ENCODE measurements at places on chromosomes 7 and 10.

DNA sequence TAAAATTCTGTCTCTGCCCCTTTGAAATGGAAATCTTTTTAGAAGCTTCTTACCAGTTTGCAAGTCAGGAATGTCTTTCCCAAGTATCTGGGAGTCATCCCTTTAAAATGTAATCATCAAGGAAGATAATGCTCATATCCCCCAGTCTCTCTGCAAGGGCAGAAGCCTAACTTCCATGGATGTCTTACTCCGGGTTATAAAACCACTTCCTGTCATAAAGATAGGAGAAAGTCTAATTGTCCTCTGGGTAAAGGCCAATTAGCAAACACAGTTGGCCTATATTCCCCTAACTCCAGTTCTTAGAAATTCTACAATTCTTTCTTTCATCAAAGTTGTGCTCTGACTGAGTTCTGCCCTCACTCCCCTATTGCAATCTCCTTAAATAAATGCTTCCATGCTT lies 1631.5 kb upstream of the LRRTM3 start:
- DNase-seq: no peak

- DNase-seq: no peak
Measured at GRCh38 chr10:83555264-83555663, 584.0 kb upstream of the GHITM start.

GRCh38 chr7:152574892-152575548 lies 100.9 kb downstream of the XRCC2 start:
- DNase-seq: no peak

DNA sequence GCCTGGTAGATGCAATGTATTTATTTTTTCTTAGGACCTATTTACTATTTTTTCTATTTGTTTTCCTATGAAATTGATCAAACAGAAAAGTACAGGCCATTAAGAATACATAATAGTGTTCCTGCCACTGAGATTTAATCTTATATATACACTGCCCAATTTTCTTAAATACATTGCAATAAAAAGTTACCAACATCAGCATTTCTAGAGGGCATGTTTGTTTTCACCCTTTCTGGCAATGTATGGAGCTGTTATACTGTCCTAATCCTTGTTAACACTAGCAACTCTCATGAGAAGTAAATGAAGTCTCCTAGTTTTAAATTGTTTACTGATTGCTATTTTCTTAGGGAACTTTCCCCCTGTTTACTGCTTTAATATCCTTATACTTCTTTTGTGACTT lies 359.1 kb upstream of the SEMA3A start:
- no peak for DNase-seq

- DNase-seq: no peak
Measured at GRCh38 chr7:5381071-5381772, 42.4 kb downstream of the TNRC18 start.

DNA sequence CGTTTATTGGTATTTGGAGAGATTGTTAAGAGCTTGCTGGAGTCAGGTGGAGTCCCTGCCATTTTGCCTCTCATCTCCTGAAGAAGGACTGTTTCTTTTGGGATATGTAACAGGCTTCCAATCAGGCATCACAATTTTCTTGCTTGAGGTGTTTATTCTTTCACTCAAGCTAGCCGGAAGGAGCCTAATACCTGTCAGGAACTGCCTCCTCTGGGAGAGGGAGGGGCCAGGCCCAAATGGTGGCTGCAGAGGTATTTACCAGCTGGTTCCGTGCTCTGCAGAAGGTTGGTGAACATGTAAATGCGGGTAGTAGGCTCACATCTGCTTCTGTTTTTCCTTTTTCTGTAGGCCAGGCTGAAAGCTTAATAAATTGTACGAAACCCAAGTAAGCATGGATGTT lies 114.0 kb downstream of the TCF7L2 start:
- no peak for DNase-seq

DNA sequence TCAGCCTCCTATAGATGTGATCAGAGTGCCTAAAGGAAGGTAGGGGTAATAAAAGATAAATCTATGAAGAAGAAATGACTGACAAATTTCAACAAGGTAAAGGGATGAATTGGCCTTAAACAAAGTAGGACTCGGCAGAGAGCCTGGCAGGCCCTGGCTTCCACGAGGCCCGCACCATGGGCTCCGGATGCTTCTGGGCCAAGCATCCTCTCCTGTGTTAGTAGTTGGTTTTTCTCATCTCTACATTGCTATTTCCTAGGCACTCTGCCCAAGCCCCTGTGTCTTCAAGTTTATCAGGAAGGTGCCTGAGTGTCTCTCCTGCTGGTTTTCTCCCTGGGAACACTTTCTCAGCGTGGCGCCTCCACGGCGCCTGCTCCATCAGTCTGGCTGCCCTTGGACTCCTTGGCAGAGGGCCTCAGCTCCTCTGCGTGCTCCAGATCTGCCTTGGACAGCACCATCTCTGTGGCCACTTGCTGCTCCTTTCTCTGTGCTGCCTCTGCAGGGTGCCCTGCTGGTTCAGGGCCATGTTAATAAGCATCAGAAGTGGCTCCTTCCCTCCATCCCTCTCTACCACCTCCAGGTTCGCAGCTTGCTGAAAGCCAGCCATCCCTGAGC lies 413.3 kb upstream of the DPP6 start:
- DNase-seq: no peak

- DNase-seq: no peak
Measured at GRCh38 chr10:52443419-52444388, 129.6 kb downstream of the DKK1 start.

All from skin of body (tissue), 3 donors.